A549 treated with Mapracorat at 1 μM for 4 hours (cell line): ENCODE measurements at places on chromosomes 1 and 21. TPM values are rescaled to one million over a fixed set of nuclear protein-coding genes. Genes with fewer than 3 reads are reported as not detected.

ANKRD65 gene
- total RNA-seq, result 0.07 to 0.19 TPM in 2 of 5 replicates, not detected in the others

SMYD2 gene
- total RNA-seq, result 31.8 to 38.7 TPM (median 32.9 TPM) in 5 replicates

ARID1A gene
- total RNA-seq, result 33.6 to 39.1 TPM (median 35.6 TPM) in 5 replicates

CYP4A22 gene
- total RNA-seq, result not detected in 5 replicates

PLPP3 gene
- 25.2 to 31.7 TPM (median 27.9 TPM) in 5 replicates for total RNA-seq

PTPRF gene
- total RNA-seq, result 81.1 to 113 TPM (median 93.5 TPM) in 5 replicates
